ENCODE measurements at places on chromosomes 2 and 18.

DNA sequence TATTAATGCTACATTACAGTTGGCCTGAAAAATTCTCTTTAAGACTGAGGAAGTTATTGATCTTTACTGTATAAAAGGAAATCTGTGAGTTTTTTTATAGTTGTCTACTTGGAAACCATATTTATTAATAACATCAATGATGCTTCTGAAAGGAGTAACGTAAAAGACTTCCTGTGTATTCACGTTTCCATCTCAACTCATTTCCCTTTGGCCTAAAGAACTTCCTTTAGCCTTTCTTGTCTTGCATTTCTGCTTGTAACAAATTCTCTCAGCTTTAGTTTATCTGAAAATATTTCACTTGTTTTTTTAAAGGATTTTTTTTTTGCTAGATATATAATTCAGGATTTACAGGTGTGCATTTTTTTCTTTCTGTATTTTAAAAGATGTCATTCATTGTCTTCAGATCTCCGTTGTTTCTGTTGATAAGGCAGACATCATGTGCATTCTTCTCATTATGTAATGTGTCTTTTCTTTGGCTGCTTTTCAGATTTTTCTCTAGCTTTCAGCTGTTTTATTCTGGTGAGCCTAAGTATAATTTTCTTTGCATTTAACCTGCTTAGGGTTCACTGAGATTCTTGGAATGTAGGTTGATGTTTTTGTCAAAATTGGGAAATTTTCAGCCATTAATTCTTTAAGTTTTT, 159.0 kb upstream of the DAPL1 start:
- DNase-seq: no peak

- DNase-seq: no peak
These were observed 98.3 kb downstream of the DYNAP start for GRCh38 chr18:54689319-54689718.

GRCh38 chr2:30361751-30362394, 85.2 kb upstream of the LCLAT1 start:
- no peak for DNase-seq

- DNase-seq: no peak
These were observed 1.9 kb upstream of the TMEFF2 start for GRCh38 chr2:192196421-192197194.

DNA sequence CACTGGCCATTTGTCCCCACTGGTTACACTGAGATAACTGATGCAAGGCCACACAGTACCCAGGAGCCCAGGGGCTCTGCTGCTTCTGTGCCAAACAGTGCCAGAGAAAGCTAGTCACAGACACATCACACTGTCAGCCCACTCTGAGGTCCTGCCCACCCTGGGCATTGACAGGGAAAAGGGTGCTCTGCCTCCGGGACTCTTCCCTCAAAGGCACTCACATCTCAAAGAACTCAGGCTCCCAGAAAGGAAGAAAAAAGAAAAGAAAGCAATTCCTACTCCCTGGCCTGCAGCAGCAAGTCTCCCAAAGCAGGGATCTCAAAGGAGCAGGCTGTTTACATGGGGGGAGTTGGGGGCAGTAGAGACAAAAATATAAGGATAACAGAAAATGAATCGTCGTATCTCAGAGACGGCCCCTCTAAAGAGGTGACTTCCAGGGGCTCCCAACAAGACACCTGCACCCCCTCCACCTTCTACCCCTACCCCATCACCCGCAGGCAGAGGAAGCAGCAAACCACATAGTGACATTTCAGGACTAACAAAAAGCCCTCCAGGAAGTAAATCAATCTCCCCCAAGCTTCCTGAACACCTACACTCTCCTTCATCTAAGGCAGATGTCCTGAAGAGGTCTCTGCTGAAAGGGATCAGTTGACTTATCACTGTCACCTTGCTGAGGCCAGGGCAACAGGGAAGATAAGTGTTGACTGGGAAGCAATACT, 247.6 kb downstream of the TNS1 start:
- DNase-seq: no peak

- DNase-seq: no peak
These were observed 128.3 kb upstream of the HS6ST1 start for GRCh38 chr2:128446874-128447537.

DNA sequence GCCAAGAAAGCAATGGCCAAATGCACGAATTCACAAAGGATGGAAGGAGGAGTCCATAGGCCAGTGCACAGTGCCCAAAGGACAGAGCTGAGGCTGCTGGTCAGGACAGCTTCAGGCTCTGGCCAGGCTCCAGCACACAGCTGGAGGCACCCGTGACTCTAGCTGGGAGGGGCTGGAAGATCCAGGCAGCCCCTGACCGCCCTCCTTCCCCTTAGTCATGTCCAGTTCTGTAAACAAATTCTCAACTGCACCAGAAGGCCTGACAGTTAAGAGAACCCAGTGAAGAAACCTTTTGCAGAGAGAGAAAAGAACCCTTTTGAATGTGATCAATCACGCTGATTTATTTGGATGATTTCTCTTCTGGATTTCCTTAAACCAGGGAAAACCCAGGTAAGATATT, 7.7 kb upstream of the YWHAQ start:
- DNase-seq: no peak

DNA sequence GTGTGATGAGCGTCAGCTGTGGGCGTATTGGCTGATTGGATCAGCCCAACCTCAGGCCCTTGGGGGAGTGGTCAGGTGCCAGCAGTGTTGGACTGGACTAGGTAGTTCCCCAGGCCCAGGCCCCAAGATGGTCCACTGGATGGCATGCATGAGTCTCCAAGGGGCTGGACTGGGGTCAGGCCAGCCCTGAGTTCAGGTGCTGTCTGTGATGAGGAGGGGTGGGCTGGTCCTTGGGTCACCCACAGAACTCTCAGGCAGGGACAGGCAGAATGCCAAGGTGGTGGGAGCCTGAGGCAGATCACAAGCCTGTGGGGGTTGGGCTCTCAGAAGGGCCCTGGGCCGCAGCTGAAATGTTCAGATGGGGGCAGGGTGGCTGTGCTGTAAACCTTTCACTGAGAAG, 59.5 kb upstream of the THUMPD2 start:
- DNase-seq: no peak

DNA sequence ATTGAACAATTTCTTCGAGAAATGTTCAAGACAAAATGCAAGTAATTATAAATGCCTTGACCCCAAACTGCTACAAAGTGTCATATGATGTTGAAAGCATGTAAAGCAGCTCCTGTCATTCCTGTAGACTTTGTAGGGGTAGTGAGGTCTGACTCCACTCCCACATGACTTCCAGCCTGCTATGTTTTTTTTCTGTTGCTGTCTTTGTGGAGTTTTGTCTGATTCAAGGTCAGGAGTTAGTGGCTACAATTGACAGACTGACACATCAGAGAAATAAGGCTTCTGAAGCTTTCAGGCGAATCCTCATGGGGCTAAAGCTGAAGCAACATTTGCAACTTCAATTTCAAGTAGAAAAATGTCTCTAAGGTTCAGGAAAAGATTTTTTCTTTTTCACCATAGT, 63.9 kb upstream of the CCDC195 start:
- no peak for DNase-seq

- DNase-seq: no peak
These were observed 820.4 kb downstream of the GALR1 start for GRCh38 chr18:78069784-78070664.

- no peak for DNase-seq
These were observed 766 bp downstream of the PDE6D start for GRCh38 chr2:231780123-231780908.

DNA sequence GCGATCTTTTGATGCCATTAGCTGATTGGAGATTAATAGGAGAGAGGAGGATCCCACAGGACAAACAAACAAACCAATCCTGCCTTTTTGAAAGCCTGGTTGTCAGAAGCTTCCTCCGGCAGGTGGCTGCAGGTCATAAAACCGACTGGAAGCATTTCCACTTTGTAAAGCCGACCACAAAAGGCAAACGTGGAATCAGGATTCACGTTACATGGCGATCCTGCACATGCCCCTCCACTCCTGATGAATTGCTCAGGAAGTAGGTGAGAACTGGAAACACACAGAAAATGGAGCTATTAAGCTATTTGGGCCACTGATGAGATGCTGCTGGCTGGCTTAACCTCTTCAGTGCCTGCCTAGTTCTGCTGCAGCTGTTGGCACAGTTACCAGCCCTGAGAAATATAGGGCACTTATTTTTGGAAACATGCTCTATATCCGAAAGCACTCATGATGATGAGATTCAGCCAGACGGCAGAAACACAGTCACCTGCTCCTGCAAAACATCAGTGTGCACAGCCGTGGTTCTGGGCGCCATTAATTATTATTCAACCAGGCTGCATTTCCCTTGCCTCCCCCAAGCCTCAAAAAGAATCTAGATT, 110.3 kb upstream of the ST6GAL2 start:
- DNase-seq: no peak

DNA sequence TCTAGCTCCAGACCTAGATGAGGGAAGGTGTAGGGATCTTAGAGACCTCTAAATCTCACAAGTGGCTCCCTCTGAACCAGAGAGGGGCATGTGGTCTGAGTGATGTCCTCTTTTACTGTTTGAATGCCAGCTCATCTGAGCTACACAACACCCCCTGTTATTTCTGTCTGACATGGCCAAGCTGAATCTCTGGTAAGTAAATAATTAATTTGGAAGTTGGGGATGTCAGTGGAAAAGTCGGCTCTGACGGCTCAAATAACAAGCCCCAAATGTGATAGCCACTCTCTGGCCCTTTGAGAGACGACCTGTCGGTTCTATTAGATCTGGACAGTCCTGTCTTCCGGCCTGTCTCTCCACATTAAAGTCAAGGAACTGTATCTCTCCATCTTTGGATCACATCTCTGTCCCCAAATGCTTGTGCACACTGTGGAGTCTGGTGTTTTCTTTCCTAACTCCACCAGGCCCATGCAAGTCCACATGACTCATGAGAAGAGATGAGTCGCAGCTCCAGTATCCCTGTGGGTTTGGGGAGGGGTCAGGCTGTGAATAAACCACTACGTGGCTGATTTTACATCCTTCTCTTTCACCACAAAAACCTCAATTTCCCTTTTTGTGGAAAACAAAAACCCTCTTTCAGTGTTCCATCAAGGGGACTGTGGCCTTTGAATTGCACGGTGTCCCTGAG, 52.5 kb downstream of the SETBP1 start:
- DNase-seq: peak; percentile 28

DNA sequence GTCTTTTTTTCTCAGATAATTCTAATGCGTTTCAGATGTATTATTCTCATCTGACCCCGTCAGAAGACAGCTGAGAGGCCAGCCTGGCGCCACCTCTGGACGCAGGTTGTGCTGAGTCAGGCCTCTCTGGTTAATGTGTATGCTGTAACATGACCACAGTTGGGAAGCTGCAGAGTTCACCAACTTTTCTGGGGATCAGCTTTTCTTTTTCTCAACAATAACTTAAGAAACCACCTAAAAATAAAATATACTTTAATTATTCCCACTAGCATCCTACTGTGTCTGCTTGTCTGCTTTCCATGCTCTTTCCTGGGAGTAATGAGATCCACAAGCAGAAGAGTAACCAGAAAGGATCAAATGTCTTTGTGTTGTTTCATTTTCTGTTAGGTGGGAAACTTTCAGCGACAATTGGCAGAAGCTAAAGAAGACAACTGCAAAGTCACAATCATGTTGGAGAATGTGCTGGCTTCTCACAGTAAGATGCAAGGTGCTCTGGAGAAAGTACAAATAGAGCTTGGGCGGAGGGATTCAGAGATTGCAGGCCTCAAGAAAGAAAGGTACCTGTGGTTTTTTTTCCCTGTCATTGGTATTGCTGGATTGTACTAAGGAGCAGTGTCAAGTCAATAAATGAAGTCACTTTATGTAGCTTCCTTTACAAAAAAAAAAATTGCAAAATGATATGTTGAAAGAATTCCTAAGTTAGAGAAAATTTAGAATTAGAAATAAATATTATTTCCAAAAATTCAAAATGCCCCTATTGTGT, 79.8 kb downstream of the CCDC150 start:
- DNase-seq: no peak

DNA sequence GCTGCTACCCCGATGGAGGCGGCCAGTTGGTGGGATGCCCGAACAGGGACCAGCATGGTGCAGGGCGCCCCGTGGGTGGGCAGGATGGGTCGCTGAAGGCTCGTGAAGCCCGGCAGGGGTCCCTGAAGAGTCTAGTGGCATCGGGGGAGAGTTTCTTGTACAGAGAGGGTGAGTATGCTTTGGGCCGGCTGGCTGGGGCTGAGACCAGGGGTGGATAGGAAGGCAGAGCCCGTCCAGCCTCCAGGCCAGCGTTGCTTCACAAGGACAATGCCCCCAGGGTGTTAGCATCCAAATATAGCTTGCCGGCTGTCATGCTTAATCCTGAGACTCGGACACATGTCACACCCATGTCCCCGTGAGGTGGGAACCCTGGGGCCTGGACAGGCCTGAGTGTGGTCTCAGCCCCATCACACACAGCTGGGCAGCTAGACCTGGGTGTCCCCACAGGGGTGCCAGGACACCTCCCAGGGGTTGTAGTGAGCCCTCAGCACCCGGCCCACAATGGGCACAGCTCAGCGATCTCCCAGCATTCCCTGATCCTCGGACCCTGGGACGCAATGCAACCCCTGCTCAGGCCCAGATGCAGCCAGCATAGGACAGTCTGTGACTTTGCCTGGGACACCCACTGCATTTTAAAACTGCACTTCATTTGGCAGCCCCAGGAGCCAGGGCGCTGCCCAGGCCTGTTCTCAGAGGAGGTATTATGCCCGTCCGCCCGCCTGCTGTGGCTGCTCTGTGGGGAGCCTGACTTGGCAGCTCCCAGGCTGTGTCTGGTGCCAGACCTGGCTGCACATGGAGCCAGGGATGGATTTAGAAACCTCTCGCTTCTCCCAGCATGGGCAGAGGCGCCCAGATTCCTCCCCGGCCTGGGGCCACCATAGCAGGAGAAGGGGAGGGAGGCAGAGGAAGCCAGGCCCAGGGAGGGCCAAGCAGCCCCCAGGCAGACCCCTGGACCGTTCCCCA, 36.4 kb downstream of the RAMP1 start:
- no peak for DNase-seq

- DNase-seq: no peak
These were observed 59.6 kb downstream of the ITGB6 start for GRCh38 chr2:160140471-160140870.

- DNase-seq: no peak
These were observed 430.4 kb downstream of the TXNL1 start for GRCh38 chr18:56207989-56208388.
